ENCODE measurements at places on chromosomes 3 and 15. TPM values are rescaled to one million over a fixed set of nuclear protein-coding genes. Genes with fewer than 3 reads are reported as not detected.

Gene WDR93
- 0.47 TPM for total RNA-seq

Gene B3GNT5
- 104 TPM for total RNA-seq

Gene FEM1B
- 50.7 TPM for total RNA-seq

Gene CDHR4
- 0.44 TPM for total RNA-seq

Gene GPR15
- not detected for total RNA-seq

Gene CLDN16
- total RNA-seq: 0.23 TPM

Gene GPR27
- 6.3 TPM for total RNA-seq

Gene CASR
- not detected for total RNA-seq

Gene CACNA1D
- 0.26 TPM for total RNA-seq

Gene C3orf18
- total RNA-seq: 1.3 TPM

Gene RBP2
- not detected for total RNA-seq

Gene LIPH
- 0.07 TPM for total RNA-seq

Gene LDHAL6B
- not detected for total RNA-seq

Gene RTP3
- total RNA-seq: not detected

Gene CD96
- total RNA-seq: not detected

Gene MYZAP
- total RNA-seq: 1.3 TPM

Gene ARHGEF26
- total RNA-seq: 0.63 TPM

Gene EPHB1
- total RNA-seq: not detected

Gene KIF15
- total RNA-seq: 5.6 TPM

Gene CDCP1
- 180 TPM for total RNA-seq

Gene BOC
- 1.8 TPM for total RNA-seq
